Activated T-helper 1 cell treated with Interleukin-2 at 50 U/mL for 16 hours (primary cell): ENCODE measurements at places on chromosomes 5 and 9.

GRCh38 chr9:18487611-18488010, 13.7 kb downstream of the ADAMTSL1 start:
- DNase-seq: no peak

- no peak for DNase-seq
Measured at GRCh38 chr5:85484982-85485574, 1100.4 kb upstream of the EDIL3 start.

DNA sequence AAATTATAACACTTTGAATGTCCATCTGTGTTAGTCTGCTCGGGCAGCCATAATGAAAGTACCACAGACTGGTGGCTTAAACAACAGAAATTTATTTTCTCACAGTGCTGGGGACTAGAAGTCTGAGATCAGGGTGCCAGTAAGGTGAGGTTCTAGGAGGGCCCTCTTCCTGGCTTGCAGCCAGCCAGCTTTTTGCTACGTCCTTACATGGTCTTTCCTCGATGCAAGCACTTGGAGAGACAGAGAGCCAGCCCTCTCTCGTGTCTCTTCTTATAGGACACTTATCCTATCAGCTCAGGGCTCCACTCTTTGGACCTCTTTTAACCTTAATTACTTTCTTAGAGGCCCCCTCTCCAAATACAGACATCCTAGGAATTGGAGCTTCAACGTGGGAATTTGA, 351.8 kb downstream of the SPOCK1 start:
- DNase-seq: no peak

GRCh38 chr9:32010322-32010721, 374.1 kb upstream of the ACO1 start:
- no peak for DNase-seq

DNA sequence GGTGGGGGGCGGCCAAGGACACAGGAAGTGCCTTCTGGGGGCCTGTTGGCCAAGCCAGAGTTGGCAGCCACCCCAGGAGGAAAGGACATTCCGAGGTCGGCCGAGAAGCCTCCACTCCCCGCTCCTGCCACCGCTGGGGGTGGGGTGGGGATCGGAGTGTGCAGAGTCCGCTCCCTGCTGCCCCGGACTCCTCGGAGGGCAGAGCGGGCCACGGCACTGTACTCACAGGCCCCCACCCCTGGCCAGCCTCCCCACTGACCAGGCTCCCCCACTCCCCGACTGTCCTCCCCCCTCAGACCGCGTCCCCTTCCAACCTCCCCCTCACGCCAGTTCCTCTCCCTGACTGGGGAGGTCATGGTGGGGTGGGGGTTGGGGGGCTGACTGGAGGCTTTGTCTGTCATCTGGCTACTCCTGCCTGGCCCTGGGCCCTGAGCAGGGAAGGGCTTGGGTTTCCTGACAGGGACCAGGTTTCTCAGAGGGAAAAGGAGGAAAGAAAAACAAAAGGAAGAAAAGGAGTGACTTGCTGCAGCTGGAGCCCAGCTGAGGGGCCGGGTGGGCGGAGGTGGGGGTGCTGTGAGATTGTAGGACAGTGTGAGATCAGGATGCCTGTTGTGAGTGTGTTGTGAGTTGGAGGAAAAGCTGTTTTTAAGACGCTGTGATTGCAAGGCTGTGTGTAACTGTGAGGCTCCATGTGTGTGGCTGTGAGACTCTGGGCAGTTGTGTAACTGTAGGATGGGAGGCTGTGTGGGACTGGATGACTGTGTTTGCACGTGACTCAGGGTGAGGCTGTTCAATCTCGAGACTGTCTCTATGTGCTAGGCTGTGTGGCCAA, 29.7 kb downstream of the CNTFR start:
- no peak for DNase-seq

DNA sequence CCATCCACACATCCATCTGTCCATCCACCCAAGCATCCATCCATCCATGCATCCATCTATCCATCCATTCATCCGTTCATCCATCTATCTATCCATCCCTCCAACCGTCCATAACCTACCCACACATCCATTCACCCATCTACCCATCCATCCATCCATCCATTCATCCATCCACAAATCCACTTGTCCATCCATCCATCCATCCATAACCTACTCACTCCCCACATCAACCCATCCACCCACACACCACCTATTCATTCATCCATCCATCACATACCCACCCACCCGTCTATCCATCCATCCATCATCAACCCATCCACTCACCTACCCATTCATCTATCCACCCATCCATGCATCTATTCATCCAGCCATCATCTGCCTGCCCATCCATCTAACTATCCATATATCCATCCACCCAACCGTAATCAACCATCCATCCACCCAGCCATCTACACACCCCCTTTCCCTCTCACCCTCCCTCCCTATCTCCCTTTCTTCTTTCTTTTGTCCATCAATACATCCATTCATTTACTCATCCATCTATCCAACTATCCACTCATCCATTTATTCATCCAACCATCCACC, 43.6 kb upstream of the CLPTM1L start:
- no peak for DNase-seq

DNA sequence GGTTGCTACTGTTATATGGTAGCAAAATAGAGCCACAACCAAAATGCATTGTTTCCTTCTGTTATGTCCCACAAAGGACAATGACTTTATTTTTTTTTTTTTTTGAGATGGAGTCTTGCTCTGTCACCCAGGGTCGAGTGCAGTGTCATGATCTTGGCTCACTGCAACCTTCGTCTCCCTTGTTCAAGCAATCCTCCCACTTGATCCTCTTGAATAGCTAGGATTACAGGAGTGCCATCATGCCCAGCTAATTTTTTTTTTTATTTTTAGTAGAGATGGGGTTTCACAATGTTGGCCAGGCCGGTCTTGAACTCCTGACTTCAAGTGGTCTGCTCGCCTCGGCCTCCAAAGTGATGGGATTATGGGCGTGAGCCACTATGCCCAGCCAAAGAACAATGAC, 527.7 kb upstream of the SGCD start:
- no peak for DNase-seq

DNA sequence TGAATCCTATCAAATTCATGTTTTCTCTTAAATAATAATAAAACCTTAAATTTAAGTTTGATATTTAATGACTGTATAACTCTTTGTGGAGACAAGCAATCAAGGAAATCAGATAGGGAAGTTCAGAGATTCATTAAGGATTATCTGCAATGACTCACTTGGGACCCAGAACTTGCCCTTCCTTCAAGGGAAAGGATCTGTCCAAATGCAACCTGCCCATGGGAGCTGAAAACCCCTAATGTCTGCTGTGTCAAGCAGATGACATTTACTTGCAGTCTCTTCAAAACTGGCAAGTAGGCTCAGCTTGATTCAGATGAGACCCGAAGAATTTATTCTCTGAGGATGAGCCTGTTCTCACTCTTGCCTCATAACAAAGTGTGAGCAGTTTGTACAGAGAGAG, 1577.6 kb downstream of the EFNA5 start:
- no peak for DNase-seq

DNA sequence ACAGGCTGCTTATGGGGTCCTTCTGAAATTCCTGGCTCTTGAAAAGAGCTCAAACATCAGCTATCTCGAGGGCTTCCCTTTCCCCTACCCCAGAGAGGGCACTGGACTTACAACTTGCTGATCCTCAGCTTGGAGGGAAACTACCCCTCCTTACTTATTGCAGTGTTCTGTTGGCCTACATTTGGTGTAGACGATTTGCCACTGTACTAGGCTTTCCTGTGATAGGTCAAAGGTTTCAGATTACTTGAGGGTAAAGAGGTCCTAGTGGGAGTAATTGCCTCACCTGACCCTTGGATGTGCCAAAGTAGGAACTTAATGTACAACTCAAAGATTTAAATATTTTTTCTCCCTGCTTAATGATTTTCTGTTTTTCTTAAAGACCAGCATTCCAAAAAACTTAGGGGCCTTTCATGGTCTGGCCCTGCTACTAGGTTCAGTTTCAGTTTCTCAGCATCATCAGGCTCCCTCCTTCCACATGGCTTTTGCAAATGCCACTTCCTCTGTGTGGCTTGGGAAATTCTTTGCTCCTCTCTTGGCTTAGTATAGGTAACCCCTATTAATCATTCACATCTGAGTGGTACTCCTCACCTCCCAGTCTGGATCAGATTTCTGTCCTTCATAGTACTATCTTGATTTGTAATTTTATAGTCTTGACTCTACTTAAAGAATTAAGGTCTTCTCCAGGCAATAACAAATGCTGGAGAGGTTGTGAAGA, 32.4 kb downstream of the CYSTM1 start:
- no peak for DNase-seq

DNA sequence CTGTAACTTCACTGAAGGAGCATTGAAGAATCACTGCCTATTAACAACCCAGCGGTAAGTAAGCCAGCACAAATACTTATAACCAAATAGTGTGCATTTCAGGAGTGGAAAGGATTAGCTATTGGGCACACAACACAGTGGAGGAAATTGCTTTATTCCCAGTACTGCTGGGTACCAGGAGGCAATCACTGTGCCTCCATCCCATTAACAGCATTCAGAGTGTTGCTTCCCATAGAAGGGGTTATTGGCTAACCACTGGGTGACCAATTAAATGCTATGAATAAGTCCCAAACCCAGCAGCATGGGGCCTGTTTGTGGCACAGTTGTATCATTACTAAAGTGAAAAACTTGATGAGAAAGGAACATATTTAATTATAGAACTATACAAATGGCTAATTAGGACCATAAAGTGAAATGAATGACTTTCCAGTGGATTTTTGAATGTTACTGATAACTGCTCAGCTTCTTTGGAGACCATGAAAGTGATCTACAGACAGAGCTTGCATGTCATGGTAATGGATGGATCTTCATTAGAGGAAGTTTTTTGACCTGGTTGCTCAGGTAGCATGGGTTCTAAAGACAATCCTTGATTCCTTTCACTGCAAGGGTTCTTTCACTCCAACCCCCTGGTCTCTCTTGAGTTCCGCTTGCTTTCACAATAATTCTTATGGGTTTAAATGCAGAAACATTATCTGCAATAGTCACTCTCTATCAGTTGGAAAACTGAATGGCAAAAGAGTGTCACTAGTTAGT, 413.3 kb upstream of the RORB start:
- no peak for DNase-seq

- DNase-seq: no peak
Measured at GRCh38 chr5:124262470-124262869, 484.0 kb downstream of the ZNF608 start.

DNA sequence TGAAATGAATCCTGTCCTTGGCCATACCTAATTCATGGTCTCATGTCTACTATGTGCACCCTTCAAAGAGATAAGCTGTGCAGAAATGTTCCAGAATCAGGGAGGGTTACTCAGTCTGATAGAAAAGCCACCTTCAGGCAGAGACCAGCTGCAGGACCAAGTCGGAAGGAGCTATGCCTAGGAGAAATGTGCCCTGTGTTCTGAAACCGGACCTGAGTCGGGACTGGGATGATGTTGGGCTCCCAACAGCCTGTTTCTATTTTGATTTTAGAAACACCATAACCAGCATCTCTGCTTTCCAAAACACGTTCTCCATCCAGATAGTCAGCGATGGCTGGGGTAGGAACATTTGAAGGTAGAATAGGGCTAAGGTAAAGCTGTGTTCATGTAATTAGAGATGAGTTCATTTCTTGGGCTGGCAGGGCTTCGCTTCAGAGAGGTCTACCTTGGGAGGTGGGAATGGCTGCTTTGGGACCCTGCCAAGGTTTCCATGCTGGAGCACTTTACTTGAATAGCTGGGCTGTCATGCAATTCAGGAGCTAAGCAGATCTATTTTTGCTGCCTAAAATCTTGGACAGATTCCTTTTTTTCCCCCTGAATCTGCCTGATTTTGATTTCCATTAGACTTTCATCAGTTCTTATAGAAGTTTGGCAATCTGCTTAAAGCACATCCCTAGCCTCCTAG, 2.8 kb downstream of the ADCY2 start:
- no peak for DNase-seq

GRCh38 chr9:105173306-105173705, 71.1 kb upstream of the SLC44A1 start:
- no peak for DNase-seq

GRCh38 chr5:159917994-159918393, 1.7 kb downstream of the ADRA1B start:
- DNase-seq: no peak

GRCh38 chr9:108579757-108580439, 275.9 kb downstream of the ACTL7B start:
- DNase-seq: no peak

DNA sequence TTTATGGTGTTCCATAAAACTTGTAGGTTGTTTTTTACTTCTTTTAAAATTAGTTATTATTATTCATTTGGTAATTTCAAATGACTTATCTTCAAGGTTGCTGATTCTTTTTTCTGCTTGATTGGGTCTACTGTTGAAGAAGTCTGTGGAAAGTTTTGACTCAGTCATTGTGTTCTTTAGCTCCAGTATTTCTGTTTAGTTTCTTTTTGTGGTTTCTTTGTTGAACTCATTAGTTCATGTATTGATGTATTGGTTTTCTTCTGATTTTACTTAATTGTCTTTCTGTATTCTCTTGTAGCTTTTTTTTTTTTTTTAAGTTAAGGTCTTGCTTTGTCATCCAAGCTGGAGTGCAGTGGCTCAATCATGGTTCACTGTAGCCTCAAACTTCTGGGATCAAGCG, 345.4 kb upstream of the MEF2C start:
- DNase-seq: no peak

DNA sequence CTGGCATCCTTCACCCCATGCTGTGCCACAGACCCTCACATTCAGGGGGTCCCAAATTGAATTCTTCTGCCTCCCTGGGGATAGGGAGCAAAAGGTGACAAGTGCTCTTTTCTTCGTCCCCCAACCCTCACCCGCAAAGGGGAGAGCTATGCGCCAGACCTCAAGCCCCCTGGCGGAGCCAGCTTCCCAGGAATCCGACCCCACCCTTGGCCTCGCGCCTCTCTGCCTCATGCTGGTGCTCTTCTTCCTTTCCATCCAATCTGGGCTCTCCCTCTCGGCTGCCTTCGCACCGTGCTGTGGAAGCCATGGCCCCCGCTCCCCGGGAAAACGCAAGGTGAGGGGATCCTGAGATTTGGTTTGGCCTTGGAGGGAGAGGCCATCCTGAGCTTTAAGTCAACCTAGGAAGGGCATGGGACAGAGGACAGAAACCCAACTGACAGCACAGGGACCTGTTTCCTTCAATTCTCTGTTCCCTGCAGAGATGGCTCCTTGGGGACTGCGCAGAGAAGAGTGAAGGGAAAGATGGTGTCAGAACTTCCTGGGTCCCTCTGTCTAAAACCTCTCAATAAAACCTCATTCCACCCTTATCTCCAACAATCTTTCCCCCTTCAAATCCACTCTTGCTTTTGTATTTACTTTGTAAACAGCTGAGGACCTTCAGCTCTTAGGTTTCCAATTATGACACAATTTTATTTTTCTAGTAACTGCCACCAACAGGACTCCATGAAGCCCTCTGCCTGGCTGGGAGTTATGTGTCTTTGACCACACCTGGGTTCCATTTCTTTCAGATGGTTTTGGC, 36.3 kb upstream of the CRB2 start:
- no peak for DNase-seq

DNA sequence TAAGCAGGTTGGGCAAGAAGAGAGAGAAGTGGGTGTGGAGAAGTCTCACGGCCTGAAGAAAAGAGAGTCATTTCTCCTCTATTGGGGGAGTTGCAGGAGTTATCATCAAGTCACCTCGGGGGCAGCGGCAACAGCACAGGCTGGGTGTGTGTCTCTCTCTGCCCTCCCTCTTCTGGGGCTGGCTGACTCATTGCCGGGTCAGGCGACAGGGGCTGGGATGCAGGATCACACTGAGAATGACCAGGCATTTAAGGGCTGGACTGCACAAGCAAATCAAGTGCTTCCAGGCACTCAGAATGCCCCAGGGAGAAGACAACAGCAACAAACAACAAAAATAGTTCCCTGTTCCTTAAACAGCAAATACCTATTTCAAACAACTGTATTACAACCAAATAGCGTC, 6.3 kb upstream of the EQTN start:
- no peak for DNase-seq
